ENCODE measurements at places on chromosomes 3 and 15.

DNA sequence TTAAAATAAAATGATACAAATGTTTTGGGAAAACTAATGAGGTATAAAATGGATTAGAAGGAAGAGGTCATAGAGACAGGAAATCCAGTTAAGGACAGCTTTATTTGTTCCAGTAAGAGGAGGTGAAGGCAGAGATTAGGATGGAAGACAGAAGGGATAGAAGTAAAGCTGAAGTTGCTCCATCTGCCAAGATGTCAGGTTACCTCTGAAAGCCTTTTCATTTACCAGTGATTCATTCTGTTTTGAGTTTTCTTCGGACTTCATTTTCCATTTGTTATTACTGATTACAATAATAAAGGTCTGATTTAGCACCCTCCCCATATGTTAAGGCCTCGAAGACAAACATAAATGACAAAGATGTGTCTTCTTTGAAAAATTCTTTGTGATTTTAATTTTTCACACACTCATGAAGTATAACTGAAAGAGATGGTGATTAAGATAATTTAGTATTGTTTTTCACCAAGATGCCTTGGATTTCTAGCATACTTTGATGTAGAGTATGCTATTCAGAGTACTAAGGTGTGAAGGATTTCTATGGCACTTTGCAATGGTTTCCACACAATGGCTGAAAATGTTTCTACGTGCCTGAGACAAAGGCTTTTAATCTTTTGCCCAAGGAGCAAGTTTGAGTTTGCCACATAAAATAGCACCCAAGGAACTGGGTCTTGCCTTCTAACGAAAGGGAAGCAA is 75.4 kb upstream of the PLAAT1 start:
- DNase-seq = no peak

- DNase-seq = no peak
These were observed 768.1 kb downstream of the GBE1 start for GRCh38 chr3:80993241-80993945.

DNA sequence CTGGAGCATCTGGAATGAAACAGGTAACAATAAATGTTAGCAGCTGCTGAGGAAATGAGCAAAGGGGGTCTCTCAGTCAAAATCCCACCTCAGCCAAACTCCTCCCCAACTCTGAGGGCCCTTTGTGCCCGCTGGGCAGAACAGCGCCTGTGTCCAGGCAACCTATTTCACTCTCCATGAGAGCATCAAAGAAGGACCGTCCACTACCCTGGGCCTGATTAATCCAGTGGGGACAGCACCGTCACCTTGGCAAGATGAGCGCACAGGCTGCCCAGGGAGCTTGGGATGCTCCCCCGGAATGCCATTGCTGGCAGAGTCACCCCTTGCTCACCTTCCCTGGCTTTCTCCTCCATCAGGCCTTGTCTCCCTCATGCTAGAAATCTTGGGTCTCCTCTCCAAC is 97.4 kb upstream of the HACD2 start:
- DNase-seq = no peak

DNA sequence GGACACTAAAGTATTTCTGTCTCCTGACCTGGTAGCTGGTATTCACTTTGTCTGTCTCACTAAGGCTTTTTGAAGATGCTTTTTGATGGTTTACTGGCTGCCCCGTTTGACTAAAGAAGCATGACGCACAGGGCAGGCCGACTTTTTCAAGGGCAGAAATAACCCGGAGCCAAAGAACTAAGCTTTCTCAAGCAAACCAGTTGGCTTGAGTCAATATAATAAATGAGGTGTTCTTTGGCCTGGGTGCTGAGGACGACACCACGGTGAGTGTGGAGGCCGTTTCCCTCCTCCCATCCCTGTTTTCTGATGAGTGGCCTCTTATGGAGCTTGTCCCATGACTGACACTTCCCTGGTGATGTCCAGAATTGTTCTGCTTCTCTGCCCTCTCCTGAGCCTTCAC is 220.9 kb downstream of the ITPR1 start:
- no peak for DNase-seq

Measured in Jurkat, Clone E6-1 (cell line).